HepG2 (cell line): ENCODE measurements at places on chromosomes 13 and 19. TPM values are rescaled to one million over a fixed set of nuclear protein-coding genes. Genes with fewer than 3 reads are reported as not detected.

Gene F10
- 19.9 and 58.4 TPM in 2 replicates for total RNA-seq

DNA sequence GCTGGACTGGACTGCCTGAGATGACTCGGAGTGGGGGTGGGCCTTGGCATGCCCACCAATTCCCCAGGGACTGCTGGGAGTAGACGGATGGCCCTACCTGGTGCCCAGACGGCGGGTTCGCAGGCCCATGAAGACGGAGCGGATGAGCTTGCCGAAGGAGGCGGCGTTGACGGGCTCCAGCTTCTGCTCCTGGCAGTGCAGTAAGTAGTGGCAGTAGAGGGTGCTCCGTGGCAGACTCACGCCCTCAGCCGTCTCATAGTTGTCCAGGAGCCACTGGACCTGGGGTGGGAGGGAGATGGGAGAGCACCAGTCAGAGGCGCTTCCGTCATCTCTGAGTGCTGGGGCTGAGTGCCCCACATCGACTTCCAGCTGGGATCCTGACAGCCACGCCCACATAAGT lies 17.6 kb downstream of the DCAF15 start:
- no peak for DNase-seq

- no peak for DNase-seq
These were observed 62.8 kb downstream of the FGF9 start for GRCh38 chr13:21733475-21734263.

Gene ZNF121
- 56.3 and 78.4 TPM in 2 replicates for total RNA-seq

DNA sequence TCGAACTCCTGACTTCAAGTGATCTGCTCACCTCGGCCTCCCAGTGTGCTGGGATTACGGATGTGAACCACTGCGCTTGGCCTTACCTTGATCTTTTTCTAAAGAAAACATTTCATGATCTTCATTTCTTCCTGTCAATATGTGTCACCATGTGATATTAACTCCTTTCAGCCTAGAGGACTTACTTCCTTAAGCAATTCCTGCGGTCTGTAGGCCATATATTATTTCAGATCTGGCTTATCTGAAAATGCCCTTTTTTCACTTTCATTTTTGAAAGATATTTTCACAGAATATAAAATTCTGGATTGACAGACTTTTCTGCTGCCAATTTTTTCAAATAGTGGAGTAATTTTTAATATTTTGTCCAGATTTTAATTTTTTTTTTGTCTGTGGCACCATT lies 2.0 kb upstream of the GPR32 start:
- no peak for DNase-seq
